NCI-H1436 treated with DMSO at 0.1 percent for 48 hours (cell line): ENCODE measurements at places on chromosomes 2 and 18.

DNA sequence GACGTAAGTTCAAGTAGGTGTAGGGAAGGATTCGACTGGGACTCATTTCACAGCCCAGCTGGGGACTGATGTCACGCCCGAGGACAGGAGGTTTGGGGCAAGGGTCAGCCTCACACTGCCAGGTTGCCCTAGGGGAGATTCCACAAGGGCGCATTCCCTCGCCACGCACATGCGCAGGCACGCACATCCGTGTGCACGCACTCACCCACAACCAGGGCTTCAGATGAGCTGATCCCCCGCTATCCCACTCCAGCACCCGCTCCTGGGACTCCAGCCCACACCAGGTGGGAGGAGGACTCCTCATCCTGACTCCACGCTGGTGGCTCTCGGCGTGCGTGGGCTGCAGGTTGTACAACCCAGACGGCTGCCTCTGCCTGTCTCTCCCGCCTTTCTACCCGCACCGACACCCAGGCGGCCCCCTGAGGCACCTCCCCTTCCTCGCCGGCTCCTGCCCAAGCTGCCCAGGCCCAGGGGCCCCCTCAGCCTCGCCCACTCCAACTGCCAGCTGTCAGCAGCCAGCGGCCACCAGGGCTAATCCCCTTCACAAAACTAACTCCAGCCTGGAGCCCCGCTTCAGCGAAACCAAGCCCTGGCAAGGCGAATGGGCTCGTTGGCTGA lies 47.8 kb upstream of the FOSL2 start:
- DNase-seq: no peak

GRCh38 chr18:38751211-38751610 lies 1185.6 kb upstream of the CELF4 start:
- no peak for DNase-seq

DNA sequence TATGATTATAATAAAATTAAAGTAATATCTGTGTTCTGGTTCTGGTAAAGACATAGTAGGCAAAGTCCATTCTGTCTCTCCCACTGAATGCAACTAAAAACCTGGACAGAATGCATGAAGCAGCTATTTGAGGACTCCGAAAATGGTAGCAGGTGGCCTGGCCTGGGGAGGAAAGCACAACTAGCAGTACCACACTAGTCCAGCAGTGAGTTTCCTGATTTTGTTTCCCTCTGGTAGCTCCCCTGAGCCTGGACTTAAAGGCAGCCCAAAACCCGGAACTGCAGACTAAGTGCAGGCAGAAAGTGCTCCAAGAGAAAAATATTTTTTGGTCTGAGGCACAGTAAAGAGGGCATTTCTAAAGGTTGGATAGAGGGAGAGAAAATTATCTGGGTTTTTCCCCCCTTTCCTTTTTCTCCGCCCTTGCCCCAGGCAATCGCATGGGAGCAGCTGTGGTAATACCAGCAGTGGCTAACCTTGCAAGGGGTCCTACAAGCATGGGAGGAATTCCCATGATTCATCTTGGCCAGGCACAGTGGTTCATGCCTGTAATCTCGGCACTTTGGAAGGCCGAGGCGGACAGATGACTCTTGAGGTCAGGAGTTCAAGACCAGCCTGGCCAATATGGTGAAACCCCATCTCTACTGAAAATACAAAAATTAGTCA lies 32.3 kb downstream of the ASXL2 start:
- DNase-seq: no peak

DNA sequence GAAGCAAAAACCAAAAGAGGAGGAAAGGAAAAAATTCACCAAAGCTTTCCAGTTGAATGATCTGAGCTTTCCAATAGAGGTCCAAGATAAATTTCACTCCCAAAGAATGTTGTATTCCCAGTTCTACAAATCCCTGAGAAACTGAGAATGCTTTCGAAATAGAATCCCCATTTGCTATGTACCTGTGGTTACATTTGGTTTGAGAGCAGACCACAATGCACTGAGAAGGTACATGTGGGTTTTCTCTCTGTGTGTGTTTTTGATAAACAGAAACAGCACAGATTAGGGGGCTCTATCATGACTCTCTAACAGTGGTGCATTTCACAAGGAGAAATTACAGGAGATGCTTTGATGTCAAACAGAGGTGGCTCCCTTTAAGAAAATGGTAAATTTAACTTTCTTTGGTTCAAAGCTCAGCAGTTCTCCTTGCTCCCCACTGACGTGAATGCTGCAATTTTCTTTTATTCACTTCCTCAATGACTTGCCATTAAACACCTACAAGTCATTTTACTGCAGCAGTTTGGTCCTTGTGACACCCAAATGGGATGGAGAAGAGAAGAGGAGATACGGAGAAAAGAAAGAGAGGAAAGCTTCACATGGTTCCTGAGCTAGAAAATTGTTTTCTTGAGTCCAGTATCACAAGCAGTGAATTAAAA lies 108.7 kb downstream of the EPHA4 start:
- DNase-seq: no peak

- DNase-seq: no peak
These were observed 93.7 kb upstream of the KLHL29 start for GRCh38 chr2:23291239-23291638.

DNA sequence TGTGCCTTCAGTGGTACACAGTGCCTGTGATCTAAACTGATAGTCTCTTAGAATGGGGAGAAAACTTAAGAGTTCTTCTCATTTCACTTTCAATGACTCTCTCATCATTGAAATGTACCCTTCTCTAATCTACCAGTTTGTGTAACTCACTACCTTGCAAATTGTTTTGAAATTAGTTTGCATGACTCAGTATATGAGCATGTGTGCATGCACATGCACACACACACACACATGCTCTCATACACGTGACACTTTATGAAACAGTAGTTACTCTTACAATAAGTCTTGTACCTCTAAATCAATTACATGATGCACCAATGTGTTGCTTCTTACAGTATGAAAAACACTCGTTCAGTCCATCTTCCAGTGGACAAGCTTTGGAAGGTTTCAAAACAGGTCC lies 10.6 kb downstream of the LYPD6B start:
- DNase-seq: no peak

DNA sequence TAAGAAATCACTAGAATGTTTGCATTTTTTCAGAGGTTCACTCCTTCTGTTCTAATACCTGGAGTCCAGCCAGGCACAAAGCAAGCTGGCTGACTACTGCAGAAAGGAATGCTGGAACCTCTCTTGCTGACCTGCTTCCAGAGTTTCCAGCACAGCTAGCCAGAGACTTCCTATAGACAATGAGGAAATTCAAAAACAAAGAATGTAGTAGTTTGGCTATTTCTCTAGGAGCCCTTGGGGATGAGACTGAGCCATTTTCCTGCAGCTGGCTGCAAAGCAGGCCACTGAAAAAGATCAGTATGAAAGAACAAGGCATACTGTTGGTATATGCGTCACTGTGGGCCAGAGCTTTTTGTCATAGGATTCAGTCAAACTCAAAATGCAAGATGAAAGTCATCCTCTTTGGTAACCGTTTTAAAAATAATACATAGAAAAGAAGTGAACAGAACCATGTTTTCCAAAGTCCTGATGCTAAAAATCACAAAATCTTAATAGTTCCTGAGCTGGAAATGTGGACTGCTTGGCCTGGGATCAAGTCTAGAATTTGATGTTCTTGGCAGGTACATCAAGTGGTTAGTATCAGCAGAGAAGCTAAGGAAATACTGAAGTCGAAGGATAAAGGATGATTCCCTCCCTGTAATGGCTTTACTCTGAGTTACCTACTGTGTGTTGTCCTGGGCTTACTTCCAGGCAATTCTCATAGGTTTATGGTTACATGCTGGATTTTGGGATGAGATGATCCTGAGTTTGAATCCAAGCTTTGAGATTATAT lies 9.0 kb upstream of the DSEL start:
- DNase-seq: no peak

DNA sequence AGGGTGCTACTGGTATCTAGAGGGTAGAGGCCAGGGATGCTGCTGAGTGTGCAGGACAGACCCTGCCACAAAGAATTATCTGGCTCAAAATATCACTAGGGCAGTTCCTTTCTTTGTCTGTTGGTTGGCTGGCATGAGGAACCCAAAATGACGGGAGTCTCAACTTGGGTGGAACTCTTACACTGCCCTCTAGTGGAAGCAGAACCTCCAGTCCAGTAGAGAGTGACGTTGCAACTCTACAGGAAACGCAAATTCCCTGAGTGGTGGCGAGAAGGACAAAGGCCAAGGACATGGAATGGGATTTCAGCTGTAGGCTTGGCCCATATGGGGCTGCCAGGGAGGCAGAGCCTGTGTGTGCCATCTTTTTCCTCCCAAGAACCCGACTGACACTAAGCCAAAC lies 47.1 kb downstream of the COPS8 start:
- DNase-seq: no peak

DNA sequence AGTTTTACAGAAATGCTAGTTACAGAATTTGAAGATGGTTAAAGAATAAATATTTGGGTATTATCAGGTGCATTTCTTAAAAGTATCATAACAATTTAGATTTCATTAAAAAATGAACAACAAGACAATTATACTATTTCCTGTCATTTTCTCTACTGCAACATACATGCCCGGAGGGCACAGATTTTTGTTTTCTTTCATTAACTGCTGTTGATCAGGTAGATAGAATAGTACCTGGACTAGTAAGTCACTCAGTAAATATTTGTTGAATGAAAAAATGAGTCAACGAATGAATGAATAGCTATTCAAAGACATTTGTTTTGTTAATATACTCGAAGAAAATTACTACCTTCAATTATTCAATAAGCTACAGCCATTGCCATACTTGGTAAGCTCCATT lies 531.2 kb upstream of the VRK2 start:
- no peak for DNase-seq

DNA sequence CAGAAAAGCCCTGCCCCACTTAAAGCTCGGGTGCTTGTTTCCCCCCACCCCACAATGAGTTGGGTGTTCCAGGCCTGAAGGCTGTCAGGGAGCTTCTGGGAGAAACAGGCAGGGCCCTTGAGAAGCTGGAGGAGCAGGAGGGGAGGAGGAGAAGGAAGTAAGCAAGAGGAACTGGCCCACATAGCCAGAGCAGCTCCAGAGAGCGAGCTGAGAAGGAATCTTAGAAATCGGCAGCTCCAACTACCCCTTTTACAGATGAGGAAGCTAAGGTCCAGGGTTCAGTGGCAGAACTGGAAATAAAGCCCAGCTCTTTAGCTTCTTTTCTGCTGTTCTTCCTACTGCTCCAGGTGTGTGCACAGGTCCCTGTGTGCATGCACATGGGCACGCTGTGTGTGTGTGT lies 12.7 kb upstream of the KCNK3 start:
- DNase-seq: no peak

- no peak for DNase-seq
These were observed 95.2 kb upstream of the CD302 start for GRCh38 chr2:159892990-159893810.

- no peak for DNase-seq
These were observed 328.9 kb downstream of the TDRD15 start for GRCh38 chr2:21452678-21453077.

DNA sequence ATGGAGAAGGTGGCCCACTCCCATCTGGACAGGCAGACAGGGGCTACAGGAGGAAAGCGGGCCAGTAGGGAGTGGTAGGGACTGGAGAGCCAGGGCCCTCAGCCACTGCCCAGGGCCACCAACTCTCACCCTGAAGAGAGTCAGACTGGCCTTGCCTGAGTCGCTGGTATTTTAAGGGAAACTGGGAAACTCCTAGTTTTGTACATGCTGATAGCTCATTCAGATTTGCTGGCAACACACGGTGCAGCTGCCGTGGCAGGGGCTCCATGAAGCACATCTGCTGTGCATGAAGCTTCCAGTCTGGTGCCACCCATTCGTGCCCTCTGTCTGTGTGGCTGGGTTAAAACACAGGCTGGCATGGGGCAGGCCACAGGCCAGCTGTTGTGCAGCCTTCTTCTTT lies 137.3 kb upstream of the GLI2 start:
- no peak for DNase-seq

DNA sequence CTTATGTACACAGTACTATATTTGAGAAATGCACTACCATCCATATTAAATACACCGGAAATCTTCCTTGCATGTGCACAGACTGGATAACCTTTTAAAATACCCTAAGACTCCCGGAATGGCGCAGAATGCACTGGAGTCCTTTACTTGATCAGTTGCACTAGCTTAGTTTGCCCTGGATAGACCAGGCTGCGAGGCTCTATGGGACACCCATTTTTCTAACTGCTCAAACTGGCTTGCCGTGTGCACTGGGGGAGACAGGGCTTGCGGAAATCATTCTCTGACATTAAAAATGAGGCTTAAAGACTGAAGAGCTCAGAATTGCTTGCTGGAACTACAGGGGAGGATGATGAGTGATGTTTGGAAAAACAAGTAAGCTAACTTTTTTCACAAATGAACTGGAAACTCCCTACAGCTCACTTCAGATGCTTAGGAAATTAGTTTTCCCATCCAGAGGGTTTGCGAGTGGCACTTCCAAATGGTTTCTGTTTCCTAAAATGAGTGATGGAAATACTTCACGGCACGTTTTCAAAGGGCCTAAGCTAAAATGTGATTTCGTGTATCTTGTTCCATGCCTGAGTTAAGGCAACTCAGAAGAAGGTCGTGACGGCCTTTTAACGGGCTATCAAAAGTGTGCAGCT lies 2.7 kb downstream of the NCK2 start:
- no peak for DNase-seq

- no peak for DNase-seq
These were observed 5.1 kb downstream of the NFATC1 start for GRCh38 chr18:79400591-79401381.

DNA sequence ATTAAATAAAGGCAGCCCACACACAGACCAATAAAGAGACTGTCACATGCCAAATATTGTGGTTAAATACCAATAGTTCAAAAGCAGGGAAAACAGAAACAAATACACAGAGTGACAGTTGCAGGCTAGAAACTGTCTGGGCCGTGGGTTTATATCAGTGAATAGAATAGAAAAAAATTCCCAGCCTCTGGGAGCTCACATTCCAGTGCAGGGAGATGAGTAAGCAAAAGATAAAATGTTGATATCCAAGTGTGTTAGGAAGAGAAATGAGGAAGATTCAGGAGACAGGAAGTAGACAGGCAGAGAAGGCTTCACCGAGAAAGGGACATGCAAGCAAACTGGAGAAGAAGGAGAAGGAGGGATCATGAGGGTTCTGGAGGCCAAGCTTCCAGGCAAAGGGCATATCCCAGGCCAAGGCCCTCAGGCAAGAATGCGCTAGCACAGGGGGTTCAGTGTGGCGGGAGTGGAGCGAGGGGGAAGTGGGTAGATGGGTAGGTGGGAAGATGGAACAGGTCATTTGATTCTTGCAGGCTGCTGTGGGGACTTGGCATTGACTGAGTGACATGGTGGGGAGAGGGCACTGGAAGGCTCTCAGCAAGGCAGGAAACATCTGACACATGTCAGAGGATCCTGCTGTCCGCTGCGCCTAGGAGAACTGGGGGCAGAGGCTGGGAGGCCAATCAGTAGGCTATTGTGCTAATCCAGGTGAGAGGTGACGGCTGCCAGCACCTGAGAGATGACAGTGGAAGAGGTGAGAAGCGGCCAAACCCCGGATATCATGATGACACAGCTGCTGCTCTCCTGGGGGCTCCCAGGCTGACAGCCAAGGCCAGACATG lies 89.2 kb downstream of the ZBTB7C start:
- no peak for DNase-seq

DNA sequence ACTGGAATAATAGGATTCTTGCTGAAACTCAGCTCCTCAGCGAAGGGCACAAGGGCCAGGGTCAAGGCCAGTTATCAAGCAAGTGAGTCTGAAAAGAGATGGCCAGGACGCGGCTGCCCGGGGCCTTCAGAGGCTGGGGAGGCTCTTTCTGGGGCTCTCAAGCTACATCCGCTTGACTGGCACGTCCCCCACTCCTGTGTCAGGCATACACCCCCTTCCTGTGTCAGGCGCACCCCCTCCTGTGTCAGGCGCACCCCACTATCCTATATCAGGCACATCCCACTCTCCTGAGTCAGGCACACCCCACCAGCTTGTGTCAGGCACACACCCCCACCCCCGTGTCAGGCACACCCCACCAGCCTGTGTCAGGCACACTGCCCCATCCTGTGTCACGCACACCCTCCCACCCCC lies 91.8 kb downstream of the TPO start:
- no peak for DNase-seq
